ENCODE measurements at places on chromosomes 6 and 20.

GRCh38 chr6:123360359-123360758 is 276.4 kb downstream of the TRDN start:
- no peak for DNase-seq

GRCh38 chr20:19745106-19745505 is 13.0 kb upstream of the RIN2 start:
- DNase-seq = no peak

- DNase-seq = peak; percentile 12
These were observed 2.4 kb downstream of the TCF21 start for GRCh38 chr6:133891149-133891926.

GRCh38 chr6:35044145-35044745 is 96.9 kb downstream of the TCP11 start:
- no peak for DNase-seq

DNA sequence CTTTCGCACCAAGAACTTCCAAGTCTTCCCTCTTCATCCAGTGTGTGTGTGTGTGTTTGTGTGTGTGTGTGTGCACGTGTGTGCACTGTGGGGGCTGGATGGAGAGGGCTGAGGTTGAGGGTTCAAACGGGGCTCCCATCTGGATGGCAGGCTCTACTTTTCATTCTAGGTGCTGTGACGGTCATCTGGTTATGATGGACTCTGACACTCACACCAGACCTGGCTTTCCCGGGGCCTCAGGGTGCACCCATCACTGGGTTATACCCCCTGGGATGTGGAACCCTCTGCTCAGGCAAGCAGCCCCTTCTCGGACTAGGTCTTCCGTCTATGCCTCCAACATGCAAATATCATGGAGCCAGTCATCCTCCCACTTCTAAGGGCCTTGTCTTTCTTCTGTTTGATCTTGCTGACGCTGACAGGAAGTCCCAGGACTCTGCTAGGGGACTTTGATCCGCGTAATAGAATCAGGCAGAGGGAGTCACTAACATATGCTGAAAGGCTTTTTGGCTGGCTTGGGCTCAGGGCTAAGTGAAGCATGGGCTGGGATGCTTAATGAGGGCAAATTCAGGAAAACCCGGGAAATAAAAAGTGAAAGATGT is 313.6 kb downstream of the CDC5L start:
- DNase-seq = no peak

GRCh38 chr20:36493801-36494114 is 47.6 kb upstream of the MYL9 start:
- DNase-seq = no peak

DNA sequence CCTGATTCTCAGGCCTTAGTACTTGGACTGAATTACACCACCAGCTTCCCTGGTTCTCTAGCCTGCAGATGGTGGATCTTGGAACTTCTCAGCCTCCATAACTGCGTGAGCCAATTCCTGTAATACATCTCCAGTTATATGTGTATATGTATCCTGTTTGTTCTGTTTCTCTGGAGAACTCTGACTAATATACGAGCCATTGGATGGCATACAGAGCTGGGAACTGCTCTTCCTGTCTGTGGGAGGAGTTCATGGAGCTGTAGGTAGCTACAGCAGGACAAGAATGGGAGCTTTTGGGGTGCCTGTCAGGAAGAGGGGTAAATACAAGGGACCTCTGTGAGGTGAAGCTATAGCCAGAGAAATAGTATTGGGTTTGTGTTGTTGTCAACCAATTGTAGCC is 41.2 kb downstream of the TMEM14A start:
- no peak for DNase-seq

DNA sequence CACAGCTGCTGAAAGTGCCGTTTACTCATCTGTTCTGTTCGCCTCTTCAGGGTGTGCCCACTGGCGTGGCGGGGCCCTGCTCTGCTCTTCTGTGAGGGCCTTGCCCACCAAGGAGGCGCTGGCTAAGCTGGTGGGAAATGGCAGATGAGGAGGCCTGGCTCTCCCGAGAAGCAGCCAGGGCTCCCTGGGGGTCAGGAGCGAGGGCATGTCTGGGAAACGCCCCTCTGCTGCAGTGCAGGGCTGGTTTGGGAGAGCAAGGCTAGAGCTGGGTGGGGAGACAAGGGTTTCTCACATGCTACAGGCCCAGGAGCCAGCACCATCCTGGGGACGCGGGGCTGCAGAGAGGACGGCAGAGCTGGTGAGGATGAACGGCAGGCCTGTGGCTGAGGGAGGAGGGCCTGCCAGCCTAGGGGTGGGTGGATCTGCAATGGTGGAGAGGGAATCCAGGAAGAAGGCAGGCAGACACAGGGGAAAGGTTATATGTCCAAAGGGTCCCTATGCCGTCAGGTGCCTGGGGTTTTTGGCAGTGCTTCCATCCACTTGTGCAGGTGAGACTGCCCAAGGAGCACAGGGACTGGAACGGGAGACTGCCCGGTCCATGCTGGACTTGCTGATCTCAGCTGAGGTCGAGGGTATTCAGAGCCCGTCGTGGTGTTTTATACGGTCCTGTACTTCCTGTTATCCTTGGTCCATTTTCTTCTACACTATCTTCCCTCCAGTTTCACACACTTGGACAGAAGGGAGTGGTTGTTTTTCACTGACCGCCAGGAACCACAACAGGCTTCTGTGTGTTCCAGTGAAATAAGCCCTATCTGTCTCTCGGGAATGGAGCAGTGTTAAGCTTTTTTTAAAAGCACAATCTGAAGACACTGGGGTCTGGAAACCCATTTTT is 119.2 kb downstream of the SYCP2 start:
- no peak for DNase-seq

GRCh38 chr6:100538086-100538485 is 73.4 kb upstream of the SIM1 start:
- no peak for DNase-seq

- no peak for DNase-seq
These were observed 53.3 kb upstream of the HFE start for GRCh38 chr6:26033941-26034354.

GRCh38 chr6:19608546-19608945 is 228.6 kb upstream of the ID4 start:
- no peak for DNase-seq

- DNase-seq = no peak
These were observed 9.6 kb upstream of the IL17A start for GRCh38 chr6:52176550-52176949.

DNA sequence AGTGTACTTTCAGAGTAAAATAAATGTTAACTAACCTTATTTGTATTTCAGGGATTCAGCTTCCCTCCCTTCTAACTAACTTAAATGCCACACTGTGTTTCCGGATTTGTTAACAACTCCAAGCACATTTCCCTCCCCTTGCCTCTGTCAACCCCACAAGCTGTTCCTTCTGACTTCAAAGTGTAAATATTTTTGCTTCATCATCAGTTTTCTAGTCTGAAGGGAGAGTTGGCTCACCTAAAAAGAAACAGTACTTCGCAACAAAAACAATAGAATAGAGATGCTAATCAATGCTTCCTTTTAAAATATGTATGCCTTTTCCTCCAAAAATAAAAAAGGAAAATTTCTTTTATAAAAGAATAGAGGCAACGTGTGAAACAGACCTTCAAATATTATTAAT is 132.6 kb downstream of the THEMIS start:
- DNase-seq = no peak

DNA sequence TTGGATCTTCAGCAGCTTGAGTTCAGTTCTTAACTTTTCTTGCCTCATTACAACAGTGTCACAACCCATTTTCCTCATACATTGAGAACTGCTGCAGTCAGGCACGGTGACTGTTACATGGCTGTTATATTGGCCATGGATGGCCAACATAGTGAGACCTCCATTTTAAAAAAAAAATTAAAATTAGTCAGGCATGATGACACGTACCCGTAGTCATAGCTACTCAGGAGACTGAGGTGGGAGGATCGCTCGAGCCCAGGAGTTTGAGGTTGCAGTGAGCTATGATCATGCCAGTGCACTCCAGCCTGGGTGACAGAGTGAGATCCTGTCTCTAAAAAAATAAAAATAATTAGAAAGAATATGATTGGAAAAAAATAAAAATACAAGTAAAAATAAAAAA is 9.9 kb upstream of the MMP24 start:
- no peak for DNase-seq

- DNase-seq = no peak
These were observed 94.2 kb downstream of the CDS2 start for GRCh38 chr20:5221061-5221430.

DNA sequence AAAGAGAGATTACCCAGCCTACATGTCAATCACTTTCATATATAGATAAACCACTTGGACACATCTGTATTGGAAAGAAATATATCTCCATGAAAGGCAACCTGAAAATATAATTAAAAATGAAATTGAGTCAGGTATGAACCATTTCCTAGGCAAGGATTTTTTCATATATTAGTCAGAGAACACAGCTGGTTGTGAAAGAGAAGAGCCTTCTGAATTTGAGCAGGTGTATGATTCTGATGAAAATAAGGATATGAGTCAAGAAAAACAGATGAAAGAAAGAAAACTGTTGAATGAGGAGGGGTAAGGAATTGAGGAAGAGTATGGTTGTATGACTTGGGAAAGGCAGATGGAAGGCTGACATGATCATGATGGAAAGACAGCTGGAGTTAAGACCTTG is 441.1 kb downstream of the HAO1 start:
- DNase-seq = no peak

- no peak for DNase-seq
These were observed 73.6 kb downstream of the TRERF1 start for GRCh38 chr6:42378125-42378524.

DNA sequence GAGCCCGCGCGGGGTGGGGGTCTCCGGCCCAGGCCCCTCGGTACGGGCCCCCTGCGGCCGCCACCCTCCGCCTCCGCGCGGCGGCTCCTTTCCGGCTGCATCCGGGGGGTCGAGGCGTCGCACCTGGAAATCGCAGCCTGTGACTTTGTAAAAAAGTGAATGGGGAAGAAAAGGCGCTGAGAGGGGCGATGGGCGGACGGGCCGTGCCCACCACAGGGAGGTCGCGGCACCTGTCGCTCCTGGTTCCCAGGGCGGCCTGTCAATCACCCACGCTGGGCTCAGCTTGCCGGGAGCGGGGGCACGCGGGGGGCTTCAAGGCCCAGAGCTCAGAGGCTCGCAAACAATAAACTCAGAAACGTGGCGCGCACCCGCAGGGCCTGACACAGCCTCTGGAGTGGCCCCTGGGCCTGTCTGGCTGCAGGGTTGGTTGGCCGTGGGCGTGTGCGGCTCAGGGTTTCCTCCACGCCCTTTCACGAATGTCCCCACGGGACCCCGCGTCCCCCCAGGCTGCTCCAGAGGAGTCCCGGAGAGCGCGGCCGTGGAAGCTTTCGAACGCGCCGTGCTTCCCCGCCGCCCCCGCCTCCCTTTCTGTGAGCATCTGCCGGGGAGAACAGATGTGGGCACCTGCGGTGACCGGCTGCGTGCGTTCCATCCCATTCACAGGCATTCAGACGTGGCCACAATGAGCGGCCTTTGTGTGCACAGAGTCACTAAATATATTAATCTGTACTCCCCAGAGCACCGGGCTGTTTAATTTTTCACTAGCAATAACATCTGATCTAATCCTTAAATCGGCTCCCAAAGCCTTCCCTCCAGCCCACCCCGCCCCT is 6.1 kb upstream of the DLL1 start:
- no peak for DNase-seq

- DNase-seq = no peak
These were observed 85.8 kb downstream of the GFRA4 start for GRCh38 chr20:3577366-3577765.

GRCh38 chr6:142406131-142406530 is 104.3 kb downstream of the ADGRG6 start:
- no peak for DNase-seq

DNA sequence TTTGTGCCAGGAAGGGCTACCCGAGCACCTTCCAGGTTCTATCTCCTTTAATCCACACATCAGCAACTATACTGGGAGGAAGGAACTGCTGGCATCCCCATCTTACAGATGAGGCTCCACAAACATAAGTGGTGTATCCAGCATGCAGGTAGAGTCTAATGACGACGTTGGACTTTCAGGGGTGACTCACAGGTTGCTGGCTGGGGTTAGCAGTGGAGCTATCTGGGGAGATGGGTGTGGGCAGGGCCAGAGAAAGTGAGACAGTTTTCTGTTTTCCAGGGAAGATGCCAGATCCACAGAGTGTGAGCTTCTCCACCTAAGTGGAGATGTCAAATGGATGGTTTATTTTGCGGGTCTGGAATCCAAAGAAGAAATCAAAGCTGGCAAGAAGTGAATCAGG is 31.8 kb downstream of the CDH22 start:
- no peak for DNase-seq

GRCh38 chr6:42249279-42249678 is 31.6 kb upstream of the MRPS10 start:
- no peak for DNase-seq

DNA sequence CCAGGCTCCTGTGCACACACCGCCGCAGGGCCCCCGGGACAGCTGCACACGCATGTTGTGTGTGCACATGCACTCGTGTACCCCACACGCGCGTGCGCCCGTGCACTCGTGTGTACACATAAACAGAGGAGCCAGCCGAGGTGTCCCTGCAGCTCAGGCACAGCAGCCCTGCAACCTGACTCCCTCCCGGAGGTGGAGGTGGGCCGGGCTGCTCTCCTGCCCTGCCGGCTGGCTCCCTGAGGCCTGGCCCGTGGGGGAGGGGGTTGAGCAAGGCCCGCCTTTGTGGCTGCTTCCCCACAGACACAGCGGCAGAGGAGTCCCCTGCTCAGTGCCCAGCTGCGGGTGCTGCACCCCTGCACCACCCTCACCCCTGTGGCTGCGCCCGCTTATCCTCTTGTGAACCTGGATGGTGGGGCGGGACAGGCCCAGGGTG is 624 bp downstream of the RBBP8NL start:
- no peak for DNase-seq

GRCh38 chr6:74510878-74511277 is 695.0 kb downstream of the COL12A1 start:
- no peak for DNase-seq

DNA sequence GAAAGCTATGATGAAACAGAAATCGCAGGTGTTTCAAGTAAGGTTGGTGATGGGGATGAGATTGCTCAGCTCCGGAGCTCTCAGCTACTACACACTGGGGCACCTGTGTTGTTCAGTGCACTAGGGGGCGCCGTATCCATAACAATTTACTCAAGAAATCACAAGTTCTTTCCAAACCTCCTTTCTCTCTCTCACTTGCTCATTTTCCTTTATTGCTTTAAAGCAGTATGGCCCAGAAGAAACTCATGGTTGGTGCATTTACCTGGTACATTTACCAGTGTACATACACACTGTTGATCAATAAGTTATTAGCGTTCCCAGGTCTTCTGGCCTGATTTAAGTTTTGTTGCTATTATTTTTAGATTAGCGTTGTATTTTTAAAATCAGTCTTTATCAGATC is 235.2 kb upstream of the TAB2 start:
- DNase-seq = peak; percentile 76

GRCh38 chr6:52336919-52337561 is 24.9 kb upstream of the PAQR8 start:
- DNase-seq = no peak

- no peak for DNase-seq
These were observed 293.4 kb downstream of the TFAP2C start for GRCh38 chr20:56922497-56922896.

- DNase-seq = no peak
These were observed 5.6 kb downstream of the CST3 start for GRCh38 chr20:23631981-23632710.

- DNase-seq = no peak
These were observed 22.9 kb downstream of the QKI start for GRCh38 chr6:163437466-163437865.

Measured in stimulated activated CD8-positive, alpha-beta memory T cell treated with anti-CD3 and anti-CD28 coated beads, Interleukin-2, amount 100 ng/mL, for 48 hours (primary cell).